ENCODE measurements at places on chromosomes 3 and 15.
A peak's percentile ranks its signal among the peaks of the same experiment; 100 is the strongest.

GRCh38 chr3:66561367-66561766, 60.5 kb upstream of the LRIG1 start:
- DNase-seq, result no peak

DNA sequence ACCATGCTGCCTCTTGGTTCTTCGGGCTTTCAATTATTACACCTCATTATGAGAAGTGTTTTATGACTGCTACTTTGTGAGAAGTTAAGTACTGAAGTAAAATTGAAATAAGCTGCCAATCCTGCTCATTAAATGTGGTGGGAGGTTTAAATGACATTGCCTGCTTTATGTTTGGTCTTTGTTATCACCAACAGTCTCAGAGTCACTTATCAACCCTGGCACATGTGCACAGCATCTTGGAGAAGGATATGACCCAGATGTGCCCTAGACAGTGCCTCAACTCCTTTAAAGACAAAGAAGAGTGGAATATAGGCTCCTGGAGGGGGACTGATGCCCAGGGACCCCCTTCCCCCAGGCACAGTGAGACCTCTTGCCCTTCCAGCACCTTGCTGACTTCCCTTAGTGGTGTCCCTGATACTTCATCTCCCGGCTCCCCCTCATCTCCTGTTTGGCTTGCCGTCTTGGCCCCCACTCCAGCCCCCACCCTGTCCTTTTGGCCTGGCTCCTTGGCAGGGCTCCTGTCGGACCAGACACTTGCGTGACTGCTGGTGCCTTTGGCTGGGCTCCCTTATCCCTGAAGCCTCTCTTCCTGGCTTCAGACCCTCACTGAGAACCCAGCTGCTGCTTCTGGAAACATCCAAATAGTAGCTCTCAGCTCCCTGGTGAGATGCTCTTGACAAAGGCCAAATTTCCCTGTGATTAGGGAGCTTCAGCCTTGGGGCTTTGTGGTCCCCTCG, 39.8 kb downstream of the ARHGAP31 start:
- DNase-seq, result no peak

DNA sequence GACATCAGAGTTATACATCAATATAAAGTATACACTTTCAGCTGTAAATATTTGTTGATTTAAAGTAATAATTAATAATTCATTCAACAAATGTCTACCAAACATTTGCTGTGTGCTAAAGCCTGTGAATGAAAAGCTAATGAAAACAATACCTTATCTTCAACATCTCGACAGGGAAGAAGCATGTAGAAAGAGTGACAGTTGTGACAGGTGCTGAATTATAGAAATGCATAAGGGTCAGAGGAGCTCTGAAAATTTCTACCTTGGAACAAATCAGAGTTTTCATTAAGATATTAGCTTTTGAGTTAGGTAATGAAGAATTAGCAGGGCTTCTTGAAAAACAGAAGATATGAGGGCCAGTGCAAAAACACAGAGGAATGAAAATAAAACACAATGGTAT, 739.2 kb downstream of the VGLL3 start:
- DNase-seq, result no peak

DNA sequence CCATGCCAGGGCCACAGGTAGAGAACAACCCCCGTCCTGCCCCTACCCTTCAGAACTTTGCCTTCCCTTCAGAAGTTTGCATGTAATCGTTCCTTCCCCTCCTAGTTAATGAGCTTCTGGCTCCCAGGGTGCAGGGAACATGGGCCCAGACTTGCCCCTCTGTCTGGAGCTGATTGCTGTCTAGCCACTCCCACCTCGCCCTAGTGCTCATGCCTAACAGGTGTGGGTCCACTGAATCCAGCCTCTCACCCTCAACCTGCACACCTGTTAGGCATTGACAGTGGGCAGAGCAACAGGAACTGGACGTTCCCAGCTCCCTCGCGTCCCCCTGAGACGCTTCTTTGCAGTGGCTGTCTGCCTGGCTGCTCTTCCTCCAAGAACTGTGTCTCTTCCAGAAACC, 40.3 kb downstream of the WNT5A start:
- DNase-seq, result no peak

GRCh38 chr3:44729384-44729910, at the start of gene ZNF501:
TSS of gene ZNF501 (plus strand) at chr3:44729635. CDS start at chr3:44734422, 4,787 bp downstream.
- peak; percentile 95 for DNase-seq

DNA sequence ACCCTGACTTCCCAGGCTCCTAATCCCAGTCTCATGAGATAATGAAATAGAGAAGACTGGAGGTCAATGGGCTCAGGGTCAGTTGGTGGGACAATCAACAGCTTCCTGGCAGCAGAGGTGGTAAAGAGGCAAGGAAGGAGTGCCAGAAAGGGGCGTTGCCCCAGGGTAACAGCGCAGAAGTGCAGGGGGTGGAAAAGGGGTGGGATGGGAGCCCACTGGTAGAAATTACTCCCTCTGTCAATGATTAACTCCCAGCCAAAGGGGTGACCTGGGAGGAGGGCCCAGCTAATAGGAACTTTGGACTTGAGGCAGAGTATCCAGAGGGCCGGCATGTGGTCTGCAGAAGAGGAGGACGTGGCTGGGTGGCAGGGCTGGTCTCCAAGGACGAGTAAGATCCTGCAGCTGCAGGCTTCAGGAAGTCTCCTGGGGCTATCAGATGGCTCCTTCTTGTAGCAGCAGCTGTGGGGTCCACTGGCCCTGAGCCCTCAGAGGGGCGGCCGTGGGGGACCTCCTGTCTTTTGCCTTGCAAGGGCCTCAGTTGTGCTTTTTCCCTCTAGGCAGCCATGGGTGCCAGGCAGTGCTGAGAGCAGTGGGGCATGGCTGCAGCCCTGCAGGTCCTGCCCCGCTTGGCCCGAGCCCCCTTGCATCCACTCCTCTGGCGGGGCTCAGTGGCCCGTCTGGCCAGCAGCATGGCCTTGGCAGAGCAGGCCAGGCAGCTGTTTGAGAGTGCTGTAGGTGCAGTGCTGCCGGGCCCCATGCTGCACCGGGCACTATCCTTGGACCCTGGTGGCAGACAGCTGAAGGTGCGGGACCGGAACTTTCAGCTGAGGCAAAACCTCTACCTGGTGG, 2.3 kb downstream of the GLYCTK start:
- no peak for DNase-seq

GRCh38 chr15:92780843-92781242, 119.3 kb upstream of the CHD2 start:
- DNase-seq, result no peak

DNA sequence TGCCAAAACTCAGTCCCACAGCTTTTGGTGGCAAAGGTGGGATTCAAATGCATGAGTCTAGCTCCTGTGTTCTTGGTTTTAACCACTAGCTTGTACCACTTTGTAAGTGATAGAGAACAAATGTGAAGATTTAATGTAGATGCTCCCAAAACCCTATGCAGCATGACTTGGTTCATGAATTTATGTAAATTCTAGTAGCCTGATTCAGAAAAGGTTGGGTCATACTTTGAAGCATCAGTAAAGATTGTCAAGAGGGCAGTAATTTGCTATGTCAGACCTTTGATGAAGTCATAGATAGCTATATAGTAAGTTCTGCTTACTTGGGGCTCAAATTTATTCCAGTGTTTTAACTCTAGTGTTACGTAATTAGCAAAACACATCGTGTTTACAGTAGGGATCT, 75.6 kb downstream of the VPS8 start:
- no peak for DNase-seq

- no peak for DNase-seq
Measured at GRCh38 chr3:42900226-42901072, 5.5 kb upstream of the ZNF662 start.

- no peak for DNase-seq
Measured at GRCh38 chr3:168086541-168087260, 9.0 kb downstream of the GOLIM4 start.

GRCh38 chr15:95690631-95691340, 639.7 kb upstream of the NR2F2 start:
- DNase-seq, result no peak

- no peak for DNase-seq
Measured at GRCh38 chr3:54476891-54477290, 354.5 kb downstream of the CACNA2D3 start.

GRCh38 chr3:14253022-14253706, 74.5 kb downstream of the LSM3 start:
- peak; percentile 84 for DNase-seq

DNA sequence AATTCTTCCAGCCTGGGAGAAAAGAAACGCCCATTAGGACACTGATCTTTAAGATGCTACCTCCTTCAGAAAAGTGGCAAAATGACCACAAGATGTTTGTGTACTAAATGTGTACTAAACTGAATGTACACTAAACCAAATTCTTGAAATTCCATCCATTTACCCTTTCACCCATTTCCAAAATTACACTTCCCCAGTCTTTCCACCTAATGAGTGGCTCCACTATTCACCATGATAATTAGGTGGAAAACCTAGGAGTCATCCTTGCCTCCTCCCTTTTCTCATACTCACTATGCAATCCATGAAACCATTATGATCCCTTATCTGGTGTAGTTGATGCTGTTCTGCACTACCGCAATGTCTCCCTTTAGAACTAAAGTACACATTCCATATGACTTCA, 452.1 kb upstream of the THBS1 start:
- DNase-seq, result no peak

DNA sequence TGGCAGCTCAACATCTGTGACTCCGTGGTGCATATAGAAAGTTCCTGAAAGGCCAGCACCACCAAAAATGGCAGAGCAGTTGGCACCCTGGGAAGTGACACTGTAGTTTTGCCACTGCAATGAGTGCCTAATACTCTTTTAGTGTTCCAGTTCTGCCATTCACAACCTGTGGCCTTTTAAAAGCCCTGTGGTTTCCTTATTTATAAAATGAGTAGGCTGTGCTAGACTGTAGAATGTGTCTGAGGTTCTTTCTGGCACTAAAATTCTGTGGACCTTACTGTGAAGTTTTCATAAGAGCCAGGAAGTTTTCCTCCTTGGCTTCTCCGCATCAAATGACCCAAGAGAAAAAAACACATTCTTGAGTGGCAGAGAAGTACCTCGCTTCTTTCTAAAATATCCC, 74.1 kb downstream of the MME start:
- DNase-seq, result no peak

- DNase-seq, result peak; percentile 58
Measured at GRCh38 chr3:107892955-107893624, 197.7 kb downstream of the CD47 start.

DNA sequence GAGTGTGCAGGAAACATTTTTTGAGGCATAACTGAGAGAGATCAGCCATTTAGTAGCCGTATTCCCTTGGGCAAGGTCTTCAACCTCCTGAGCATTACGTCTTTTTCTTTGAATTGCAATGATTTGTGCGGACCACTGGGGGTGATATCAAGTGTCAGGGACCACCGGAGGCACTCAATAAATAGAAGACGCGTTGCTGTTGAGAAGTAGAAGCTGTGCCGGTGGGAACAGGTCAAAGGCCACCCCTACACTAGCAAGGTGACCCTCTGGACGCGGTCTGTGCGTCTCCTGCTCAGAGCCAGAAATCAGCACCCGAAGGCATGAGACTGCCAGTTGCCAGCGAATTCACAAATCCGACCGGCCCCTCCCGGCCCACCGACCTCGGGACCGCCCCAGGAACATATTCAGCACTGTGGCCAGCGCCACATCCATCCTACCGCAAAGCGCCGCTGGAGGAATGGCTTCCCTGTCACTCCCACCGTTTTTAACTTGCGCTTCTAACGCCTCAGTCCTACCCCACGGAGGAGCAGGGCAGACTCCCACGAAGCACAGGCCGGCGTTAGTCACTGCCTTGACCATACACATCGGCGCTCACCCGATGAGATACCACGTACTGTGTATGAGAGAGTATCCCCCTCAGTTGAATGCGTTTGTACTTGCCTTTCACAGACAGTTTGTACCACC, 1.4 kb upstream of the GHSR start:
- DNase-seq, result peak; percentile 69

DNA sequence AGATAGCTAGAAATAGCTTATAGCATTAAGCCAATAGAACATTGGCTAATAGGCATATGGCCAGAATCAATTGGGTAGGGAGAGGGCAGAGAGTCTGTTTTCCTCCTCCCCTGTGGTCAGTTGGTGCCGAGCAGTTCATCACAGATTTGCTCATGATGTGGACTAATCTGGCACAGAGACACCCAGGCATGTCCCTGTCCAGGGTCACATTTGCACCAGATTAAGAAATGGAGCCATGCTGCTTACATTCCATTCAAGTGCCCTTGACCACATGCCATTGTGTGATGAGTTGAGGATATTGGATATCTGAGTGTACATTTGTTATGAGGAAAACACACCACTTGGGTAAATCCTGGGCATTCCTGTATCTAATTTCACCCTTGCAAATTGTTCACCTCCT, 53.4 kb downstream of the USP13 start:
- peak; percentile 49 for DNase-seq

DNA sequence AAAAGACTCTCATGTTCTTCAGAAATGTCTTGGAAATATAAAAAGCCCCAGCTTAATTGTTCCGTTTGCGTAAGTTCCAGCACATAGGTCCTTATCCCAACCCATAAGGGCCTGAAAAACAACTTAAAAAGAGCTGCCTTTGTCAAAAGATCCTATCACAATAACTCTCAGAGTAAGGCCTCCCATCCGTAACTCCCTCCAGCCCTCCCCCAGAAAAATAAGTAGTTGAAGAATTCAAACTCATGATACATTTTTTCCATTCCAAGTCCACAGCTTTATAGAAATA, 38.0 kb upstream of the SECISBP2L start:
- no peak for DNase-seq
